ENCODE measurements at places on chromosomes 12 and 14.

- H3K4me3 ChIP-seq, result no peak overlapping the region
- H3K27me3 ChIP-seq, result no peaks in the 10 kb centered on the region
- no peak for DNase-seq
- H3K4me1 ChIP-seq, result peaks cover 24% of the 10 kb centered on the region
- H3K27ac ChIP-seq, result no peak overlapping the region
Measured at GRCh38 chr12:1947081-1947480, 28.6 kb upstream of the CACNA2D4 start.

GRCh38 chr12:114092981-114093380, 126.9 kb upstream of the RBM19 start:
- no peaks in the 10 kb centered on the region for H3K4me1 ChIP-seq
- H3K4me3 ChIP-seq, result no peak overlapping the region
- no peak for DNase-seq
- no peaks in the 10 kb centered on the region for H3K27me3 ChIP-seq
- H3K27ac ChIP-seq, result no peak overlapping the region

- H3K4me1 ChIP-seq, result peaks cover 13% of the 10 kb centered on the region
- H3K27me3 ChIP-seq, result peaks cover 7% of the 10 kb centered on the region
- H3K27ac ChIP-seq, result no peak overlapping the region
- no peak for DNase-seq
- no peak overlapping the region for H3K4me3 ChIP-seq
- H3K36me3 ChIP-seq, result no peaks in the 10 kb centered on the region
Measured at GRCh38 chr12:127149226-127149964, 1117.6 kb upstream of the TMEM132C start.

- no peaks in the 10 kb centered on the region for H3K36me3 ChIP-seq
- H3K27ac ChIP-seq, result no peak overlapping the region
- H3K4me3 ChIP-seq, result no peak overlapping the region
- H3K4me1 ChIP-seq, result no peaks in the 10 kb centered on the region
Measured at GRCh38 chr12:71250166-71250565, 92.4 kb upstream of the TSPAN8 start.

DNA sequence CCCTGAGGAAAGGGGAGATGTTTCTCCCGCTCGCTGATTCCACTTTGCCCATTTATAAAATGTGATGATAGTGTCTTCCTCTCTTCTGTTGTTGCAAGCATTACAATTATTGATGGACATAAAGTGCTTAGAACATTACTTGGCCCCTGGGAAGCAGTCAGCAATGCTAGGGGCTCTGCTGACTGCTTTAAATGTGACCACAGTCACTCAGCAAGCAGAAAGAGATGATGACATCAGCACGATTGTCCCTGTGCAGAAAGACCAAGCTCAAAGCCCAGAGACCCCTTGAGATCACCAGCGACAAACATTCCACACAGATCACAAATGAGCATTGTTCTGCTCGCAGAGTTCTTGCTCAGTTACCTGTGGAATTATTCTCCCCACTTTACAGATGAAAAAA, 26.5 kb downstream of the TUNAR start:
- DNase-seq, result no peak
- no peak overlapping the region for H3K4me3 ChIP-seq
- no peaks in the 10 kb centered on the region for H3K36me3 ChIP-seq
- no peaks in the 10 kb centered on the region for H3K4me1 ChIP-seq
- H3K27me3 ChIP-seq, result no peaks in the 10 kb centered on the region

GRCh38 chr12:124544311-124544970, 23.0 kb downstream of the NCOR2 start:
- H3K27me3 ChIP-seq, result no peaks in the 10 kb centered on the region
- no peak overlapping the region for H3K27ac ChIP-seq
- H3K4me1 ChIP-seq, result peaks cover 48% of the 10 kb centered on the region
- no peak overlapping the region for H3K4me3 ChIP-seq
- DNase-seq, result no peak
